ENCODE measurements at places on chromosomes 2 and 18.

GRCh38 chr2:191086706-191087105 is 64.1 kb downstream of the STAT4 start:
- no peak for DNase-seq

DNA sequence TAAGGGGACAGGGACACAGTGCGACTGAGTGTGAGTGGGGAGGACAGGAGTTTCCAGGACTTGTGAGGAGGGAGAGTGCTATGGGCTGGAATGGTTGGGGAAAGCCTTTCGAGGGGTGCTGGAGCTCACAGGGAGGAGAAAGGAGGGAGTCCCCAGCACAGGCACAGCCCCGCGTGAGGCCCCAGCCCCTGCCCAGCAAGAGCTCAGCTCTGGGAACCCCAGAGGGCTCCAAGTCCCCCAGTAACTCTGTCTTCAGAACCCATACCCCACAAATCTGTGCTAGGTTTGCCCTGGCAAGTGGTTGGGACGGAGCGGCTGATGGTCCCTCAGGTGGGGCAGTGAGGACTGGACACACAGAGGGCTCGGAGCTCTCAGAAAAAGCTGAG is 75.4 kb downstream of the SFXN5 start:
- DNase-seq, result no peak

DNA sequence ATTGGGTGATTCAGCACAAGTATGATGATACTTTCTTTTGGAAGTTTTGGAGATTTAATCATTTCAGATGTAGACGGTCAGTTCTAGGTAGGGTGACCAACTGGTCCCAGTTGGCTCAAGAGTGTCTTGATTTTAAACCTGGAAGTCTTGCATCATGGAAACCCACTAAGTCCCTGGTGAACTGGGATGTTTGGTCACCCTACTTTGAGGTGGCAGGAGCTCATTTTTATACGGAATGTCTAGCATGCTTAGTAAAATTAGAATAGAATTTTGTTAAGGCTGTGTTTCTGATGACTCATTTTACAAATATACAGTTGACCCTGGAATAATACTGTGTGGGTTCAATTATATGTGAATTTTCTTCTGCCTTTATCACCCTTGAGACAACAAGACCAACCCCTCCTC is 61.5 kb upstream of the DOCK10 start:
- DNase-seq, result peak; percentile 84

DNA sequence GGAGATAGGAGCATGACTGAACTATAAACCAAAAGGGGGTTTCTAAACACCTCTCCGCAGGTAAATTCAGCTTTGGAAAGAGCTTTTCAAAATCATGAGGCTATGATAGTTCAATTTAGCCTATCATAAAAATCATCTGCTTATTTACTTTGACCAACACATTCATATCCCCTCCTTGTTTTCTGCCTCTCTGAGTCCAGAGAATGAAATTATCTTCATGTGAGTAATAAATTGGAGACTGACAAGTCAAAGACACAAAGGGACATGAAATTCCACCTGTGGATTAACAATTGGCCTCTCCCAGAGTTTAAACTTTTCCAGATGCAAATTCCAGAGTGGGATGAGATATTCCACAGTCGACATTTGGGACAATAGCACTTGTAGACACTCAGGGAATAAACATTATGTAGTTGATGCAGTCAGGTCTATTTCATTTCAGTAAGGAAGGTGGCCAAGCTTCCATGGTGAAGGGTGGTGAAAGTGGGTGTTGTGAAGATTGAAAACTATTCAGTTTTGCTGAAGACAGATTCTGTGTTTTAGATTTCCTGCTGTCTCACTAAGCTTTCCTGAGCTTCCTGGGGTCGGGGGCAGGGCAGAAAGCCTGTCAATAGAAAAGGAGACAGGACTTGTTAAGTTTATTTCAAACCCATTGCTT is 84.7 kb downstream of the CDC42EP3 start:
- DNase-seq, result no peak

GRCh38 chr2:119208791-119209203 is 14.8 kb upstream of the STEAP3 start:
- DNase-seq, result no peak

DNA sequence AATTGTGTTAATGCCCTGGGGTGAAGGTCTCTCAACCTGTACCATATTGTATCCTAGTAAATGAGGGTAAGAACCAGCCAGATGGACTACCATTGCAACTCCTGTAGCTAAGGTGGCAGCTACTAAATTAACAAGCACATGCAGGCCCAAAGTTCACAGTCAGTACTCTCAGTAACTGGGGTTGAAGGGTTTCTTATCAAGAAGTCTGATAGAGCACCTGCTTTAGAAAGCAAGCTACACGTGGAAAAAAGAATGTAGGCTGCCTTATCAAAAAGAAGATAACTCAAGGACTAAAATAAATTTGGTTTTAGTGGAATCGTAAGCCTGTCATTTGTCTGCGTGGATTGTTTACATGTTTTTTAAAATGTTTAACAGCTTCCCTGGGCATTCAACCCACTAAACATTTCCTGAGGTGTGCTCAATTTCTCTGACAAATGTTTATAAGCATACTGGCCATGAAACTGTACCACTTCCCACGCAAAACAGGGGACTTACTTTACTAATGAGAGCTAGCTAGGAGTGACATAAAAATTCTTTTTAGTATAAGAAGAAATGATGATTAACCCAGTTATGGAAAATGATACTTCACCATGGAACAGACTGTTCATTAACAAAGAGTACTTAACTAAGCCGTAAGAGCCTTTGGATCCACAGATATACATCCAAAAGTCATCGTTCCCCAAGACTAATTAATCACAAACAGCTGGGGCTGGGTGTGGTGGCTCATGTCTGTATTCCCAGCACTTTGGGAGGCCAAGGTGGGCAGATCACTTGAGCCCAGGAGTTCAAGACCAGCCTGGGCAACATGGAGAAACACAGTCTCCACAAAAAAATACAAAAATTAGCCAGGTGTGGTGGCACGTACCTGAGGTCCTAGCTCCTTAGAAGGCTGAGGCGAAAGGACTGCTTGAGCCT is 36.5 kb downstream of the LPIN2 start:
- DNase-seq, result no peak

- no peak for DNase-seq
Observed at GRCh38 chr2:139759000-139759505, 978.9 kb upstream of the NXPH2 start.

DNA sequence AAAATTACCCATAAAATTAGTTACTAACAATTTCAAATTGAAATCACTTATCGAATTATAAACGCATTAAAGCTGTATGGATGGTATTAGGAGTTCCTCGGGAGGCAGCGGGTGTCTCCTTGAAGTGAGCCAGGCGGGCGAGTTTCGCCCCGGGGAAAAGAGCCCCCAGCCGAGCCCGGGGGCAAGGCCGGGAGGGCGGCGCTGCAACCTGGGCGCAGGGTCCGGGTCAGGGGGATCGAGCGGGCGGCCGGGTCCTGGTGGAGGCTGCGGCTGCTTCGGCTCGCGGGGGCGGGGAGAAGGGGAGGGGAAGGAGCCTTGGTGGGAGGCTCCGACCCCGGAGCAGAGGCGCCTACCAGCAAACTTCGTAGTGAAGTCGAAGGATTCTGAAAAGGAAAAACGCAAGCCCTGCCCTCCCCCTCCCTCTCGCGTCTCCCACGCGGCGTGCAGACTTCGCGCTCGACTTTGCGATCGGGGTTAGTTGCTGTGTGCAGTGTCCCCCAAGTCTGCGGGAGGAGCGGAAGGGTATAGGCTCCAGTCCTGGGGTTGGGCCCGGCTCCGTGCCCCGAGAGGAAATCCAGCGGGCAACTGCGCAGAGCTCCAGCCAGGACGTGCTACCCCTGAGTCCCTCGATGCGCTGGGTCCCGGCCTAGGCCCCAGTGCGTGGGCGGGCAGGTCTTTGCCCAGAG is 140.8 kb downstream of the MEIS1 start:
- DNase-seq, result no peak

DNA sequence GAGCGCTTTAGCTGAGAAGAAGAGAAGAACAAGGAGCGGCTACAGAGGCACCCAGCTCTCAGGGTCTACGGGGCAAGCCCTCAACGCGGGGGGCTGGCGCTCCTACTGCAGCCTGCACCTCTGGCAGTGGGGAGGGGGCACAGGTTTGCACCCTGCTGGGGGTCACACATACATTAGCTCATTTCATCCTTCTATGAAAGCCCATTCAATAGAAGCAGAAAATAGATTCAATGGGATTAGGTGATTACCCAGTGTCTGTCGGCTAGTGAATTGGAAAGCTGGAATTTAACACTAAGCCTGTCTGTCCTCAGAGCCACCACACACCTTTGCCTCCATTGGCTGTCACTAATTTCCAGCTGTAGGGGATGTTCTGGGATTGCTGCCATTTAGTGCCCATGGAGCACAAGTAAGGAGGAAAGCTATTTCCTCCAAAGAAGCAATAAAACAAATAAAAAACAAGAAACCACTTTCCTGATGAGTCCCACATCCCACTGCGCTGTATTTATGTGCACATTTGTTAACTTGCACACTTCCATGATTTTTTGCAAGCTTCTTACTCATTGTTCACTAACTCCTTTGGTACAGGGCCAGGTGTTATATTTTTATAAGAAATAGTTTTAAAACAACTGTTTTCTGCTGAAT is 319.6 kb upstream of the REV1 start:
- no peak for DNase-seq

- DNase-seq, result no peak
Observed at GRCh38 chr2:39377226-39377939, 59.7 kb downstream of the MAP4K3 start.

DNA sequence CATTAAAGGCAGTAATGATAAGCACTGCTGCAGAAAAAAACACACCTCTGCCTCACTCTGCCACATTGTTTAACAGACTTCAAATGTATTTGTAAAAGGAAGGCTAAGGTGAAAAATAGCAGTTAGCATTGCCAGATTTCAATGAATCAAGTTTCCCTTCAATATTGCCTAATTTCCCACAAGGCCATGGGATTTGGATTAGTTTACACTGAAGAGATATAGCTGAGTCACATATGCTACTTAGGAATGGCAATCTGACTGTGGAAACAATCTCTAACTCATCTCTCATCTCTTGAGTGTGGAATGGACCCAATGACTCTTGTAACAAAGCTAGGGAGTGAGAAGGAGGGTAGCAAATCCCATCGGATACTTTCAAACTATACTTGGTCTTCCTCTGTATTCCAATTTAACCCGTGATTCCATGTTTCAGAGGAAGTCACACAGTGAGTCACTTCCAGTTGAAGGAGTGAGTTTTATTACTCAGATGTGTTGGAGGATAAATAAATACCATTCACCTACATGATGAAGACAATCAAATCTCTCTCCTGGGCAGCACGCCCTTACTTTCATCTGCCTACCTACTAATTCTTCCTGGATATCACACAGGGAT is 5.1 kb downstream of the B4GALT6 start:
- DNase-seq, result peak; percentile 78

DNA sequence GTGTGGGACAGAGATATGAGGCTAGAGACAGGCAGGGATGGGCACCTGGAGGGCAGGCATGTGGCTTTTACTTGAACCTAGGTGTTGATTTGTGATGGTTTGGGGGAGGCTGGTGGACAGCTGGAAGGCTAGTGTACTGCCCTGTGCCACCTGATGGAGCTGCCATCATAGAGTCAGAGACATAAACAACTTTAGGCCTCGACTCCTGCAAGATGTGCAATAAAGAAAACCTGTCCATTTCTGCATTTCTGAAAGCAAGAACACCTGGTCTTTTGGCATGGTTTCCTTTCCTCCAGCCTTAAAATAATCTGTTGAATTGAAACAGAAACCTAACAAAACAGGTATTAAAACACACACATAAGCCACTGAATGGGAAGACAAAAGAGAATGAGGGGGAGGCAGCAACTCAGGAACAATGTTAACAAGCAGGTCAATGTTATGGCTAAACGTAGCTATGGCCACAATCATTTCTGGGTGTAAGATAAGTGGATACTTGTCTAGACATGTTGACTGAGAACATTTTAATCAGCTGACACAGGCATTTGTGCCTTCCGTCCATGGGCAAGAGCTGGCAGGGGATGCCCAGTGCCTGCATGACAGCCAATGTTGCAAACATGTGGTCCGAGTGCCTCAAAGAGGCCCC is 87.8 kb downstream of the KCTD1 start:
- no peak for DNase-seq

DNA sequence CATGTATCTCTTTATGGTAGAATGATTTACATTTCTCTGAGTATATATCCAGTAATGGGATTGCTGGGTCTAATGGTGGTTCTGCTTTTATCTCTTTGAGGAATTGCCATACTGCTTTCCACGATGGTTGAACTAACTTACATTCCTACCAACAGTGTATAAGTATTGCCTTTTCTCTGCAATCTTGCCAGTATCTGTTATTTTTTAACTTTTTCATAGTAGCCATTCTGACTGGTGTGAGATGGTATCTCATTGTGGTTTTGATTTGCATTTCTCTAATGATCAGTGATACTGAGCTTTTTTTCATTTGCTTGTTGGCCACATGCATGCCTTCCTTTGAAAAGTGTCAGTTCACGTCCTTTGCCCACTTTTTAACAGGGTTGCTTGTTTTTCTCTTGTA is 55.1 kb downstream of the CYTIP start:
- no peak for DNase-seq

- DNase-seq, result peak; percentile 68
Observed at GRCh38 chr2:172248785-172249187, 146.1 kb upstream of the DLX2 start.

GRCh38 chr2:237262838-237263771 is 150.9 kb downstream of the COL6A3 start:
- peak; percentile 86 for DNase-seq

GRCh38 chr2:12928775-12929401 is 212.2 kb downstream of the TRIB2 start:
- no peak for DNase-seq

DNA sequence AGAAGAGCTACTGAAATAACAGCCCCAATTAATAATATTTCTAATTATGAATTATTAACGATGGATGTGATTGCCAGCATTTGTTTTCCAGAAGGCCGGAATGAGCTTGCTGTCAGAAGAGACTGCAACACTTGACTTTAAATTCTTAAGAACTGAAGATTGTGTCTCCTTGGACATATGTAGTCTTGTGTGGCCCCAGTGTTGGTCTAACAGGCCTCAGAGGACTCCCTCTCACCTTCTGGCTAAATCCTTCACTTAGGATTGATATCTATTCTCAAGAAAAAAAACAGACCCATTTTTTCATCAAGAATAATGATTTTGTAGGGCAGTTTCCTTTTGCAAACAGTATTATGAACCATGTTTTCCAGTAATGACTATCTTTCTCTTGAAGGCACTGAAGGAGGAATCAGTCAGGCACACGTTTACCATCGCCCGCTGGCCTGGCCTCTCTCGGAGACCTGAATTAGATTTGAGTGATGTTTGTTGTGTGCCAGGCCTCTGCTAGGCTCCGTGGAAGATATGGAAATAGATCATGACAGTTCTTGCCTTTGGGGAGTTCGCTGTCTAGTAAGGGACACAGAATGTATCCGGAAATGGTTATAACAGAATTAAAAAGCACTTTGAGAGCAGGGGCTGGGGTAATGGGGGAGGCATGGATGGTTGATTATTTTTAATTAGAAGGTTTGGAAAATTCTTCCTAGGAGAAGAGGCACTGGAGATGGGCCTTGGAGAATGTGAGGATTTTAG is 258.0 kb downstream of the MYCN start:
- DNase-seq, result no peak

GRCh38 chr2:217091531-217091930 is 231.7 kb upstream of the TNP1 start:
- DNase-seq, result no peak

Measured in HS-5 (cell line).